ENCODE measurements at places on chromosomes 12 and 14.
A peak's percentile ranks its signal among the peaks of the same experiment; 100 is the strongest.

GRCh38 chr12:27975222-27976136 is 2.9 kb upstream of the PTHLH start:
- no peak for DNase-seq

- DNase-seq: peak; percentile 88
Measured at GRCh38 chr14:68780358-68781160, 12.3 kb downstream of the ZFP36L1 start.

DNA sequence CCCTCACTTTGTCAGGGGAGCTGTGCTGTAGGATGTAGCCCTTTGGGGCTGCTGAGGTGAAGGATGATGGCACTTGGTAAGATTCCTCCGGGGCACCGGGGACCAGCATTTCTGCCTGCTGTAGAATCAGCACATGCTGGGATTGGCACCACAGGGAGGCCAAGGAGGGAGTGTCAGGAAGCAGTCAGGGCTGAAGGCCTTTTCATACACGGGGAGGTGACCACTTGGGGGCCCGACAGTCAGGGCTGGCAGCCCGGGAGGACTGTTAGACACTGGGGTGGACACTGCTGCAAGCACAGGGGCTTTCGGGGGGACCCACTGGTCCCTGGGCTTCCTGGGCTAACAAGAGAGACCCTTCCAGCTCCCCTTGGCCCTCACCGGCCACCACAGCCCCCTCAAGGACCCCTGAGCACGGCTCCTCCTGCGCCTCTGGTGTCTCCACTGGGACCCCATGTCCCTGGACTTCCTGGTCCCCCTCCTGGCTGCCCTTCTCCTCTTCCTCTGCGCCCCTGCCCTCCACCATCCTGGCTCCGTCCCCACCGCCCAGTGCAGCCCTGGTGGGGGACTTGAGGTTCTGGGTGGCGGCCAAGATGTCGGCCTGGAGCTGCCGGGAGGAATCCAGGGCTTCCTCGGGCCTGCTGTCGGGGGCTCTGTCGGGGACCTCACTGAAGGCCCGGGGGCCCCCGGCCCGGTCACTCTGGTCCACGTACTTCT is 6.5 kb downstream of the TMEM119 start:
- DNase-seq: no peak

GRCh38 chr12:18851271-18851670 is 113.4 kb downstream of the CAPZA3 start:
- DNase-seq: no peak

- DNase-seq: no peak
Measured at GRCh38 chr14:24706351-24706750, 72.4 kb upstream of the GZMB start.

DNA sequence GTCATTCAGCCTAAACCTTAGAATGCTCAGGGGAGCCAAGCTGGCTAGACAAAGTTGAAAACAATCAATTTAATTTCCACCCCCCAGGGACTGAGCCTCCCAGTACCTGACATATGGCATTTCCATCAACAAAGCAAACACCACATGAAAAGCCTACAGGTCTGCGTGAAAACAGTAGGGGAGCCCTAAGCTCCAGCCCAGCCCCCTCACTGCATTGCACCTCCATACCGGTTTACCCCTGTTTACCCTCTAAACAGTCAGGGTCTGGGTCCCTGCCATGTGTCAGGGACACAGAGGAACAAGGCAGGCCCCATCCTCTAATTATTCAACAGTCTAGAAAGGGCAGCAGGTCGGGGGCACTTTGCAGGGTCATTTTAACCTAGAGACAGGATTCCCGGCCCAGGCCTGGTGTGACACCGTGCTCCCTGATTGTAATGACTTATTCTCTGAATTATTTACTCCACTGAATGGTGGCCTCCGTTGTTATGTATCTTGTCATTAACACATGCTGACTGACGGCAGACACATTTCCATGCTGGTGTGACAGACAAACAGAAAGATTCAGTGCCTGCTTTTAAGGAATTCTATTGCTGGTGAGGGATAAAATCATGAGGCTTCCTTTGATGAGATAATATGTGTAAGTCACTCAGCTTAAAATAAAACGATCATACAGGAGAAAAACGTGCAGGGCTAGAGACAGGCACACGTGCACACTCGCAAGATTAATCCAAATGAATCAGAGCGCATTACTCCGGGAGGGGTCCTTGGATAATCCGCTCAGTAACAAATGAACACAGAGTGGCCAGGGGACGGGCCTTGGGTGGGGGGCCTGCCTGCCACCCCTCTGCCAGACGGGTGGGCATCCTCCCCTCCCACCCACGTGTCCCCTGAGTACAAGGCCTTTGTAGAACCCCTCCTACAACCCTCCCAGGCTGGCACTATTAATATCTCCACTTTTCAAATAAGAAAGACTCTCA is 23.2 kb downstream of the CCDC88C start:
- no peak for DNase-seq

- no peak for DNase-seq
Measured at GRCh38 chr12:16349131-16349460, 1.7 kb downstream of the MGST1 start.

GRCh38 chr12:52335598-52336262 is 14.5 kb upstream of the KRT83 start:
- DNase-seq: no peak

DNA sequence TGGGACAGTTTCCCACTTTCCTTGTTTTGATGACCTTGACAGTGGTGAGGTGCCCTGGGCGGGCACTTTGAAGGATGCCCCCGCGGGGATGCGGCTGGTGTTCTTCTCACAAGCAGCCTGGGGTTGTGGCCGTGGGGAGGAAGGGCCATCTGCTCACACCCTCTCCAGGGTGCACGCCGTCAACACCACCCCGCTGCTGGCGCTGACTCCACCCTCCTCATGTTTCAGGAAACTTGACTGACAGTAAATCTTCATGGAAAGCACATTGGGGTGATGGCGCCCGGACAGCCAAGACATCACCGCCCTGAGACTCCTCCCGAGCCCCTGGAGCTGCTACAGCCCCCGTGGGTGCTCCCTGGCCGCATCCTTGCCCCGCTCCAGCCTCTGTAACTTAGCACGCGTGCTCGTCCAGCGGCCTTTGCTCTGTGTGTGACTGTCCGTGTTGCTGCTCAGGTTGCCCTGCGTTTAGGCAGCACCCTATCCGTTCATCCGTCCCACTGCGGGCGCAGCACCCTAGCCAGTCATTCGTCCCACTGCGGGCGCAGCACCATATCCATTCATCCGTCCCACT is 150.2 kb upstream of the C14orf180 start:
- DNase-seq: no peak
